ENCODE measurements at places on chromosomes 4 and X.

- DNase-seq: no peak
These were observed 113.6 kb downstream of the GLUD2 start for GRCh38 chrX:121160987-121161386.

- DNase-seq: no peak
These were observed 415.0 kb upstream of the INTU start for GRCh38 chr4:127217586-127218229.

DNA sequence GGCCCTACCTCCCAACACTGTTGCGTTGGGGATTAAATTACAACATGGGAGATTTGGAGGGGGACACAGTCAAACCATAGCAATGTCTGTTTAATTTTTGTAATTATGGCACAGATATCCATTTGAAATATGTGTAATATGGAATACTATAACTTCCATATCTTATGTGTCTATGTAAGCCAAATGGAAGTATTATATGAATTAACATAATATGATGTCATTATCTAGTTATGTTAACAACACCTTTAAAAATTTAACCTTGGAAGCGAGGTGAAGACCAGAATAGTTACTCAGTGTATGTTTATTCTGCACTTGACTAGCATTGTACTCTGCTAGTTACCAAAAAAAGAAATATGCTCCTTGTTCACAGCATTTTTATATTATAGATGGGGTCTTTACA lies 4.3 kb downstream of the SMARCA5 start:
- no peak for DNase-seq

DNA sequence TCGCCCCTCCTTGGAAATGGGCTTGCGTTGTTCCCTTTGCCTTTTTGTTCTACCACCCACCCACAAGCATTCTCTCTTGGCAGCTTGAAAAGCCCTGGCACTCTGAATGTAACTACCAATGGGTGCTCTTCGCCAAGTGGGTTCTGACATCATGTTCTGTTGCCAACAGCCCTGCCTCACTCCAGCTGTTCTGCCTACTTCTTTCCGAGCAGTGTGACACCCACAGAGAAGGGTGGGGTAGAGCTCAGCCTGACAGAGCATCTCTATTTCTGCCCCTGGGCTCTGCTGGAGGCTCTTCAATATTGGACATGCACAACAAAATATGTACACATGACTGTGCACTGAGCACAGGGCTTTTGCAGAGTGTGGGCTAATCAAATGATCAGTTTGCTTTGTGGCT lies 15.6 kb upstream of the EXOSC9 start:
- peak; percentile 4 for DNase-seq

DNA sequence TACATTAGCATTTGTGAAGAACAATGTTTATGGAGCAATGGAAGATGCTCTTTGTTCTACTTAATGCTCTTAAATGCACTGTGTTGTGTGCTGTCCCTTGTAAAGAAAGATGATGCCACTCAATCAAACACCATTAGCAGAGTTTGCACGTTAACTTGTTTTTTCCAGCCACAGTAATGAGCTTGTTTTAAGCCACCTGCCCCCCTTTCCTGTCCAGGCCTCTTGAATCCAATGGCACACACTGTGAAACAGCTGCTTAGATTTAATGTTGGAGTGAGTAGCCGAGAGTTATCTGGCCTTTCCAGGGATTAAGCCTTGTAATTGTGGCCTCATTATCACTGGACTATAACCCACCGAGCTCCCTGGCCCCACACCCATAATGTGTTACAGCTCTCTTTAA lies 86.0 kb downstream of the PAK3 start:
- no peak for DNase-seq

GRCh38 chr4:47643845-47644244 lies 158.8 kb downstream of the ATP10D start:
- no peak for DNase-seq

DNA sequence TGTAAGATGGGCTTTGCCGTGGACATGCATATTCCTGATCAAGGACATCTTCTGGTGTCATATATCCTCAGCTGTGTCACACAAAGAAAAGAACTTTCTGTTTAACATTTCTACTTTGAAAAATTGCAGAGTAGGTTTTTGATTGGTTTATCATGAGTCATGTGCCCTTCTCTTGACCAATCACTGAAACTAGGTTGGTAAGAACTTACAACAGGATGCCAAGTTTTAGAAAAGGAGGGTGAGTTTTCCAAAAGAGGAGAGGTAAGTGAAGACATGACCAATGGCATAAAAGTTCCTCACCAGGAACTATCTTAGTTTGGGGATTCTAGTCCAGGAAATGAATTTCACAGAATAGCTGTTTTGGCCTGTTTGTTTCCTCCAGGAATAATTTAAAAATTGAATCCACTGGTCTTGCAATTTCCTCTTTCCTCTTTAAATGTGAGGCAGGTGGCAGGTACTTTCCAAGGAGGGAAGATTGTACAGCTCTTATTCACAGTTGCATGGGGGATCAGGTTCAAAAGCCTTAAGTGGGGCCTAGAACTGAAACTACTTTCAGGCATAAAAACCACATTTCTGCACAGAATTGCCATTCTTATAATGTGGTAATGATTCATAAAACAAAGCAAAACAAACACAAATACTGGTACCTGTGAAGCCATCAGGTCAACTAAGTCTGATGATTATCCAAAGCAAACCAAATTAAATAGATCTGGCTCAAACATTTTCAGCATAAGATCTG lies 1114.5 kb upstream of the LCORL start:
- DNase-seq: no peak

- DNase-seq: peak; percentile 6
These were observed 22.1 kb upstream of the AMTN start for GRCh38 chr4:70496231-70496630.

DNA sequence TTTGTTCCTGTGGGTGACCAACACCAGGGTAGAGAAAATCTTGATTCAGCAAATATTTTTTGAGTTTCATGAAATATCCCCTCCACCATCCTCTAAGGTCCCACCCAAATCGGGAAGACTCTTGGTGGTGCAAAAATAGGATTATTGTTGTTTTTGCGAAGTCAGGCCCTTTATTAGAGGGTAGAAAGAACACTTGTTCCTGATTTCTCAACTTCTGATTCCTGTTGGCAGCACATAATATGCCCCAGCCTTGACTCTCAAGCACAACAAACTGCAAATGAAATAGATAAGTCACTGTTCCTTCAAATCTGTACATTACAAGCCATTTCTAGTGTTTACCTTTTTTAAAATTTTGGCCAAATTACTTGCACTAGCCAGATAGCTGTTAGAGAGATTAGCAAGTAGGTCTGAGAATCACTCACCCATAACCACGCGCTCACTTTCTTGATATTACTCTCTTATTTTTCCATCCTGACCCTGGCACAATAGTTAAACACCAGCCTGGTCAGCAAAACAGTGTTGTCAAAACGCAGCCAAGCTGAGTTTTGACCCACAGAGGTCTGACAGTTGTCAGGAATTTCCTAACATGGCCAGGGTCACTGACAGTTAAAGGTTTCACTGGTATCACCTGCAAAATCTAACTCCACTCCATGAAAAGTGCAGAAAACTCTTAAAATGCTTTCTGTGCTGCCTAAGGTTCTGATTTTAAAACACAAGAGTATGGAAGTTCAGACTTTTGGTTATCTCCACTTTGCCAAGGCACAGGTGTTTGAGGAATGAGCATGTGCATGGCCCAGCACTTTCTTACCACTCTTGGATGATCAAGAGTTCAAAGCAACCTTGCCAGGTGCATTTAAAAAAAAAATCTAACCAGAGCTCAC lies 69.8 kb downstream of the RBM47 start:
- no peak for DNase-seq

GRCh38 chr4:19329077-19329476 lies 922.6 kb upstream of the SLIT2 start:
- DNase-seq: no peak

GRCh38 chr4:150119492-150119891 lies 41.2 kb downstream of the DCLK2 start:
- DNase-seq: no peak

- no peak for DNase-seq
These were observed 379.8 kb upstream of the ATOH1 start for GRCh38 chr4:93448691-93449293.

GRCh38 chr4:112234952-112235609 lies 3.5 kb downstream of the AP1AR start:
- DNase-seq: peak; percentile 32

- no peak for DNase-seq
These were observed 41.3 kb downstream of the MAGEB17 start for GRCh38 chrX:16208601-16209000.

GRCh38 chr4:184030036-184030435 lies 124.9 kb downstream of the STOX2 start:
- DNase-seq: no peak

DNA sequence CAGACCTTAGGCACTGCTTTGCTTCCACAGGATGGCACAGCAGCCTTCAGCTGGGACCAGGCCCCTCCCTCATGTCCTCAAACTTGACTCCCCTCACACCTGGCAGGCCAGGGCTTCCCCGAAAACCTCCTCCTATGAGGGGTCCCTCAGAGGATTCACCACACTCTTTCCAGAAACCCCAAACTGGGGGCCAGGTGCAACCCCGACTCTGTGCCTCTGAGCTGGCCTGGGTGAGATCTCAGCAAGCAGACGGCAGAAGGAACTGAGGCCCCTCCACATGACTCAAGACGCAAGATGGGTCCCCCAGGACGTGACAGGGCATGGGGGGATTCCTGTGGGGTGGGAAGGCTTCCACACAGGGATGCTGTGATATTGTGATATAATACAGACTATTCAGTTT lies 6.2 kb downstream of the HCFC1 start:
- no peak for DNase-seq

GRCh38 chrX:31500921-31501320 lies 429.1 kb upstream of the FTHL17 start:
- no peak for DNase-seq

DNA sequence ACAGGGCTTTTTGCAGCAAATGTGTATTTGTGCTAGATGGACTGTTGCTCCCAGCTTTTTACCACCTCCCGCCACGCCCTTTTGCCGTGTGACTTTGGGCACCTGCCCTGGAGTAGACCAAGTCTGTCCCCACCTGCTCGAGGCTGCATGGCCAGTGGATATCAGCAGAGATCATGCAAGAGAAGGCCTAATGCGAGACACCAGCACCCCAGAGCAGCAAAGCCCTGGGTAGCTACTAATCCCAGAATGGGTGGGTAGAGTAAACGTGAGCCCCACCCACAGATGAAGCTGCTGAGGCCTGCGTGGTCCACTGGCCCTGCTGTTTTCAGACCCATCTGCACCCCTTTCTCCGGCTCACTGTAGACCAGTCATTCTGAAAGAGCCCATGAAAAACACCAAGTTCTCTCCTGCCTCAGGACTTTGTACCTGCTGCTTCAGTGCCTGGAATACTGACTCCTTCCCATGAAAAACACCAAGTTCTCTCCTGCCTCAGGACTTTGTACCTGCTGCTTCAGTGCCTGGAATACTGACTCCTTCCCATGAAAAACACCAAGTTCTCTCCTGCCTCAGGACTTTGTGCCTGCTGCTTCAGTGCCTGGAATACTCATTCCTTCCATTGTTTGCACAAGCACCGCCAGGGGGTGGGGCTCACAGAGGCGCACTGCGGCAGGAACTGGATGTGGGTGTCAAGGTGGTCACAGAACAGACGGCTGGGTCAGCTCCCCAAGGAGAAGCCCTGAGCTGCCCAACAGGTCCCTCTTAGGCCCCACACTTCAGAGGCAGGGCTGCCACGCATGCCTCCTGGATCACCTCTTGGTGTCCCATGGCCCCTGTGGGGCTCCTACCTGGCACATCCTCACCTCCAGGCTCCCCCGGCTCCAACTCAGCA lies 5.1 kb upstream of the TNIP2 start:
- no peak for DNase-seq

DNA sequence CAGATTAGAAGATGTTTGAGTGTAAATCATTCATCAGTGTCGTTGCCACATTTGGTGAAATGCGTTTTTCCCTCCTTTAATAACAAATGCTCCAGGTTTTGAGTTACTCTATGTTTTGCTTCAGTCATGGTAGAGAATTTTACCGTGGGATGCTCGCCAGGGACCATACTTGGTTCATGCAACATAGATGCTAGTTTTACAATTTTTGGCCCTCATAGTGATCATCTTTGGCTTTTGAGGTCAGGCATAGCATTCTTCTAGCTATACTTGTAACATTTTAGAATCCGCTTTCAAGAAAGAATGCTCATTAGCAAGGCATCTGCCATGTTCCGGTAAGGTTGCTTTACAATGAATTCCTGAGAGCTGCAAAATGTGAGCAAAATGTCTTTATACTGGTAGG lies 147.2 kb downstream of the SPCS3 start:
- DNase-seq: no peak

GRCh38 chrX:33840176-33840575 lies 291.9 kb downstream of the FAM47A start:
- no peak for DNase-seq

DNA sequence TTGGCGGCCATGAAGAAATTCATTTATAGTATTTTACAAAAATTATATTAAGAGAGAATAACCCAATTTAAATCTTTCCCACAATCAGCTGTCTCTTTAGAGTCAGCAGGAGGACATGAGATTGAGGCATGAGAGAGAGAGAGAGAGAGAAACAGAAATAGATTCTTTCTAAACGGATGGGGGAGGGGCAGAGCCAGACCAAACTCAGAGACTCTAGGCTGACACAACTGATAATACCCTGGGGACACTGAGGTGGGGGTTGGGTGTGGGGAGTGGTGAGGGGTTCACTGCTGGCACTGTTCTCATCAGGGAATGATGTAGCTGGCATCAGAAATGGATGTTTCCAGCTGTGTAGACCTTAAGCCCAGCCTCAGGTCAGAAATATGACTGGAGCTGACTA lies 20.5 kb upstream of the HOPX start:
- no peak for DNase-seq

- no peak for DNase-seq
These were observed 47.1 kb downstream of the PPP2R2C start for GRCh38 chr4:6425336-6425735.

DNA sequence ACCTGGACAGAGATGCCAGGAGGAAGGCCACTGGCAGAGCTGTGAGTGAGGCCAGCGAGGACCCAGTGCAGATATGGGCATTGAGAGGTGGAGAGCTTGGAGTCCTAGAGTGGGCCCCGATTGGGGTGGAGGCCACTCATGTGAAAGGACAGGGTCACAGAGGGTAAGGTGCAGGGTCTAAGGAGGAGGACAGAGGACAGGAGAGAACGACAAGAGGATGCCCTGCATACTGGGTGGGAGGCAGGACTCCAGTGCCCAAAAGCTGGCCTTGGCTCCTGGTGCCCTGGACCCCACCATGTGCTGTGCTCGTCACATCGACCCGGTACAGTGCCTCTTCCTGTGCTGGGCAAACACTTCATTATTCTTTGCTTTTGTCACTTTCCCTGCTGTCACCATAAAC lies 66.7 kb downstream of the NAT8L start:
- no peak for DNase-seq

- DNase-seq: no peak
These were observed 10.3 kb downstream of the STAP1 start for GRCh38 chr4:67568820-67569219.

- DNase-seq: peak; percentile 2
These were observed 36.7 kb upstream of the GABRQ start for GRCh38 chrX:152600853-152601633.

DNA sequence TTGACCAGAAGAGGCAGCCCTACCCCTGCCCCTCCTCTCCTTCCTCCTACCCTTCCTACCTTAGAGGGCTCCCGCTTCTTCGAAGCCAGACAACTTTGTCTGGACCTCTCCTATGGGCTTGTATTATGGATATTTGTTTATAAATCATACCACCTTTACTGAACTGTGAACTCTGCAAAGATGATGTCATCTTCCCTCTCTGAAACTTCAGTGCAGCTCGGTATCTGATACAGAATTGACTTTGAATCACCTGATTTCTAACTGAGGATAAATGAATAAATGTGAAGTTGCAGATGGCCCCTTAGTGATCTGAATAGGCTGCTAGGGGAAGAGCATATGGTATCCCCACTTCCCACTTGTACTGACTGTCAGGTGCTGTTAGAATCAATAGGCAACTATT lies 1.1 kb upstream of the OTC start:
- DNase-seq: no peak

- no peak for DNase-seq
These were observed 152.1 kb upstream of the MED14 start for GRCh38 chrX:40887476-40887875.

Data from anterior cingulate cortex (tissue), 58 donors.